ENCODE measurements at places on chromosomes 4 and X.

- DNase-seq, result no peak
Observed at GRCh38 chr4:25007598-25007997, 23.1 kb downstream of the LGI2 start.

DNA sequence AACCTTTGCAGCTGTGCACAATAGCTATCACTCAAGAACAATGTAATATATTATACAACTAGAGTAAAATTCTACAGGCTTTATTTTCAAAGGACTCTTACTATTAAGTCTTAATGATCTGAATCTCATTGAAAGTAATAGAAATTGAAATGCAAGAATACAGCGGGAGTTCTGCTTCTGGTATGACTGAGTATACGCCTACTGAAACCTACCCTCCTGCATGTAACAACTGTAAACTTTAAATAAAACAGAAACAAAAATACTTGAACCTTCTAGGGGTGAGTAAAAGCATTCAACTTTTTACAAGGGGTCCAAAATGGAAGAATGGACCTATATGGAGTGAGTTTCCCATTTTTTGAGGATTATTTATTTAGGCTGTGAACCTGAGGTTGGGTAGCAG, 13.5 kb downstream of the DCHS2 start:
- no peak for DNase-seq

DNA sequence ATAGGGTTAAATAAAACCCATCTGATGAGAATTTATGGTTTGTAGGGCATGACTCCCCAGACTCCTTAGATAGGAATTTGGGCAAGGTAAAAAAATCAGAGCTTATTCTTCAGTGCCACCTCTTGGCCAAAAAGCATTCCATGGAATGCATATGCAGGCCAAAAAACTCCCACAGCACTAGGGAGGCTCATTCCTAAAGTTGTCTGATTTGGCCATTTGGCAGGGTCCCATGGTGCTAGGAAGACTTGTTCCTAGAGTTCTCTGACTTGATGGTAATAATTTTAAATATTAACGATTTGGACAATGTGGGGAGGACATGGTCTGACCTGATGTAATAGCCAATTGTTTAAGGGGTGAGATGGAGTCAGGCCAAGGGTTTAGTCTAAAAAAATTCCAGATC, 93.0 kb downstream of the SPIN4 start:
- DNase-seq, result no peak

DNA sequence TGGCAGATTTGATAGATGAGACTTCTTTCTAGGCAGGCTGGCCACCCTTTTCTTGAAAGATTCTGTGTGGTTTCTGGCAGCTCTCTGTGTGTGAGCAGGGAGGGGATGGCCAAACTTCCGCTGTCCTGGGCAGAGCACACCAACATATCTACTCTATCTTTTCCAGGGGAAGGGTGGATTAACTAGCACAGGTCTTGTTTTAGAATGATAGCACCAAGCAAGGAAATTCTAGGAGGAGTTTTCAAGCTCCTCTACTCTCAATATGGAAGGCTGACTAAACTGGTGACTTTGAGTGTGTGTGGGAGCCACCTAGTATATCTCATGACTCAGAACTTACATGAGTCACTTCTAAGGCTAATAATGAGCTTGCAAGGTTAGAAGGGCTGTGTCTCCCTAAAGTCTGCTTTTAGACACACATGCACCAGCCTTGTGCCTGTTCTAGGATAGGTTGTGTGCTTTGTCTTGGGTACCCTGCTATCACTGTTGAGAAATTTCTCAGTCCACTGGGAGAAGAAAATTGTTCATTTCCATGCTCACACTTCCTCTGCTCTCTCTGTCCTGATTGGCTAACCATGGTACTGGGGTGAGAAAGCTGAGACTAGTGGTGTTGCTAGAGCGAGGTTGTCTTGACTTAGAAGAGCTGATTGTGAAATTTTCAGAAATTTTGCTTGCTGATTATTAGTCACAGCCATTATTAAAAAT, 72.9 kb downstream of the YIPF6 start:
- no peak for DNase-seq

- no peak for DNase-seq
Observed at GRCh38 chr4:105714932-105715331, 6.3 kb downstream of the GSTCD start.

- DNase-seq, result no peak
Observed at GRCh38 chr4:124907881-124908280, 195.3 kb upstream of the ANKRD50 start.

GRCh38 chr4:173247321-173247720, 78.7 kb downstream of the GALNT7 start:
- no peak for DNase-seq

GRCh38 chr4:75229806-75230570, 284.2 kb downstream of the RCHY1 start:
- no peak for DNase-seq

DNA sequence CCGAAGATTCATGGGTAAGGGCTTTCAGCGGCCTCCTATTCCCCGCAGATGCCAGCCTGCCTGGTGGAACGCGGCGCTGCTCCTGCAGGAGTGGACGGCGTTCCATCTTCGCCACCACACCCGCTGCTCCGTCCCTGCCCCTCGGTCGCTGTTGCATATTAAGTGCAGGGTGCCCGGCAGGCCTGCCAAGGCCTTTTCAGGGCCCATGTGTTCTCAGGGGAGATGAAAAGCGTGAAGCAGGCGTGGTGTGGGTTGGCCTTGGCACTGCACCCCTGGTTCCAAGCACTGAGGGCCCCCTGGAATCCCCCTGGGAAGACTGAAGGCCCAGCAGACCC, 52.0 kb downstream of the SORCS2 start:
- no peak for DNase-seq

DNA sequence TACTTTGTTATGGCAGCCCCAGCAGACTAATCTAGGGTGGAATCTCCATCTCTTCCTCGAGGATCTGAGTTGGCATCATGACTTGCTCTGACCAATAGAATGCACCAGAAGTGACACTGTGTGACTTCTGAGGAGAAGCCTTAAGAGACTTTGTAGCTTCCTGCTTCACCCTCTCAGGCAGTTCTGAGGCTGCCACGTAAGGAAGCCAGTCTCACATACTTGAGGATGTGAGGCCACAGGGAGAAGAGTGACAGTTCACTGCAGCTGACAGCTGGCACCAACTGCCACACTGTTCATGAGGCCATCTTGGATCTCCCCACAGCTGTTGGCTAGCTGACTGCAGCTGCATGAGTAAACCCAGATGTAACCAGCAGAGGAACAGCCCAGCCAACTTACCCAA, 29.3 kb upstream of the BCOR start:
- no peak for DNase-seq

GRCh38 chr4:183349673-183350072, 27.4 kb upstream of the CLDN24 start:
- no peak for DNase-seq

GRCh38 chr4:11625211-11625610, 196.5 kb upstream of the HS3ST1 start:
- DNase-seq, result no peak

- no peak for DNase-seq
Observed at GRCh38 chrX:24245202-24245601, 68.7 kb downstream of the SUPT20HL2 start.

- no peak for DNase-seq
Observed at GRCh38 chr4:181147416-181147951, 1095.7 kb upstream of the TENM3 start.

GRCh38 chr4:2587213-2587823, 50.9 kb downstream of the FAM193A start:
- DNase-seq, result no peak

GRCh38 chrX:15524417-15524816, 23.8 kb downstream of the BMX start:
- no peak for DNase-seq

- DNase-seq, result no peak
Observed at GRCh38 chr4:56723201-56723605, 42.1 kb upstream of the HOPX start.

DNA sequence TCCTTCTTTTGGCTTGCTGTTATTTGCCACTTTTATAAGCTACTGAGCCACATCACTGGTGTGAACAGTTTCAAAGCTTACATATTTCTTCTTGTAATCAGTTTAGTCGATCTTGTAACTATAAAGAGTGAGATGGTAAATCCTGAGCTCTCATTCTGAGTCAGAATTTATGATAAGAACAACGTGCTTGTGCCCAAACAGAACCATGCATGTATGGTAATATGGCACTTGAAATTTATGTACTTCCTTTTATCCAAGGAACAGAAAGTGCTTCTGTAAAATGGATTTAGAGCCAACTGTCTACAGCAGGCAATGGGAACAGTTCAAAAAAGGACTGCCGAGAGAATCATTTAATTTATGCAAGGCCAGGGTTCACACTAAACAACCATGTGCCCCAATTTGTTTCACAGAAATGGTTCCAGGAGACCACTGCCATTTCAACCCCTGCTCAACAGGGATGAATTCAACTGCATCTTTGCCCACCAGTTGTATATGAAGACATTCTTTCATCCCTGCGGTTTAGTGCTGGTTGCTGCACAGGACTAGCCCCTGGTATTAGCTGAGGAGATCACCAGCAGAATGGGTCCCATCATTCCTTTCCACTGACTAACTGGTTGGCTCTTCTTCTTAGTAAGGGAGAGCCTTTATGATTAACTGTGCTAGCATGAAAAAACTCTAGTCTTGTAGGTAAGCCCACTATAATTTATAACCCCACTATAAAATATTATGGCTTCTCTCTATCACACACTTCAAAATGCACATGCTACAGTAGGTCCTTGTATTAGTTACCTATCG, 162.9 kb upstream of the PGRMC2 start:
- no peak for DNase-seq

DNA sequence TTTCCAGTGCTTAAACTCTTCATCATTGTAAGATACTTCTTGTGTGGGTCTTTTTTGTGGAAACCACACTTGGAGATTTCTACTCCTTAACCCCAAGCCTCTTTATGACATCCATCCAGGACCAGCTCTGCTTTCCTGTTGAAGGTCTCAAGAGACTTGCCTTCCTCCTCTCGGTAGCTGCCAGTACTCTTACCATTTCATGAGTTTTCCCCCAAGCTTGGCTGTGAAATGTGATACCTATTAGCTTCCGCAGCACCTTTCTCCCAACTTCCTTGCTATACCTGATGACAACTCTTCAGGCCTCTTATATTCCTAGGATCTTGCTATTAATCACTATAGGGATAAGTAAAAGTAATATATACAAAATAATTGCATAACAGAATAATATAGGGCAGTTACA, 1.9 kb upstream of the DCK start:
- DNase-seq, result no peak

DNA sequence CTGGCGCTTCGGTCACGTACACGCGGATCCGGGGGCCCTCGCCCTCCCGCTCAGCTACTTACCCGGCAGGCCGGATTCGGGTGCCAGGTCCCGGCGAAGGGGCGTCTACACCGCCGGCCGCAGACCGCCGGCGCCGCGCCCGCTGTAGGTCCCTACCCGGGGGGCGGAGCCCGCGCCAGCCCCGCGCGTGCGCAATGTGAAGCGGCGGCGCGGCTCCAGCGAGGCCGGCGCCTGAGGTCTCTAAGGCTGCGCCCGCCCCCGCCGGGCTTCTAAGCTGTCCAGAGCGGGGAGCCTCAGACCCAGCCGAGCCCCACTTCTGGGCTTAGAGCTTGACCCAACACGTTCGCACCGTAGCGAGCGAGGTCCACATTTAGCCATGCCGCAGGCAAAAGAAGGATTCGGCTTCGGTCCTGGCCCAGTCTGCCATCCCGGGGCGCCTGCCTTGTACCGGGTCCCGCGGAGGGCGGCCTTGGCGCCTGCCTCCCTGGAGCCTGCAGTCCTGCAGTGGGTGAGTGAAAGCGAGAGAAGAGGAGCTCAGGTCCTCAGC, at the start of gene ZNF518B:
Gene ZNF518B (minus strand): TSS at position 172 of the 547 bp plus-strand sequence. CDS start 11,098 bp downstream, outside the sequence.
- no peak for DNase-seq

GRCh38 chr4:24570172-24570571, 14.2 kb downstream of the DHX15 start:
- no peak for DNase-seq

DNA sequence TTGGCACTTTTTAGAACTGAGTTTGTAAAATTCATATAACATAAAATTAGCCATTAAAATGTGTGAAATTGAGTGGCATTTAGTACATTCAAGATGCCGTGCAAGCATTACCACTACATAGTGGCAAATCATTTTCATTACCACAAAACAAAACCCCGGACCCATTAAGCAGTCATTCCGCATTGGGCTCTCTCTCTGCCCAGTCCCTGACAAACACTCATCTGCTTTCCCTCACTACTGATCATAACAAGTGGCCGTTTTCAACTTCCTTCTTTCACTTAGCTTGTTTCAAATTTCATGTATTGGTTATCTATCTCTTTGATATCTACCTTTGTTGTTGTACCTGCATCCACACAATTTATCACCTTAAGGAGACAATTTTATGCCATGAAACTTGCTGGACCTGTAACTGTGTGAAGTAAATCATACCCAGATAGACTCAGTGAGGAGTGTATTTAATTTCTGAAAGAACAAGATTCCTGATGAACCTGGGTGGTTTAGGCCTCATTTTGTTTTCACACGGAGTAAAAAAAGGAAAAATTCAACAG, 202.1 kb downstream of the OR13H1 start:
- DNase-seq, result no peak

GRCh38 chr4:120085705-120086104, 19.1 kb upstream of the MAD2L1 start:
- DNase-seq, result no peak

GRCh38 chr4:153439831-153440230, 26.3 kb upstream of the TMEM131L start:
- no peak for DNase-seq

DNA sequence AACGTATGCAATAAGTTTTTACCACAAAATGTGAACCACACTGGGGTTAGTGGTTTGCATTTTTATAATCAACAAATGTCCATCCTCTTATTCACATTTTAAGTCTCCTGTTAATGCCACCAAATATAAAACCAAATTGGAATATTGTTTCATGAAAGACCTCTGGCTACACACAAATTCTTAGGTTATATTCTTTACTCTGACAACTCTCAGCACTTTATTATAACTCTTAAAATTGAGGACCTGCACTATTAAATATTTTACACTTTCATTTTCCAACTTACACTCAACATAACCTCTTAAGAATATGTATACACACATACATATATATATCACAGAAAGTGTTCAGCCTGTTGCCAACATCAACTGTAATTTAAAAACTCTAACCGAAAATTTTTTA, 2.8 kb downstream of the PDE5A start:
- DNase-seq, result no peak

- no peak for DNase-seq
Observed at GRCh38 chrX:3545901-3546300, 167.5 kb downstream of the PRKX start.

DNA sequence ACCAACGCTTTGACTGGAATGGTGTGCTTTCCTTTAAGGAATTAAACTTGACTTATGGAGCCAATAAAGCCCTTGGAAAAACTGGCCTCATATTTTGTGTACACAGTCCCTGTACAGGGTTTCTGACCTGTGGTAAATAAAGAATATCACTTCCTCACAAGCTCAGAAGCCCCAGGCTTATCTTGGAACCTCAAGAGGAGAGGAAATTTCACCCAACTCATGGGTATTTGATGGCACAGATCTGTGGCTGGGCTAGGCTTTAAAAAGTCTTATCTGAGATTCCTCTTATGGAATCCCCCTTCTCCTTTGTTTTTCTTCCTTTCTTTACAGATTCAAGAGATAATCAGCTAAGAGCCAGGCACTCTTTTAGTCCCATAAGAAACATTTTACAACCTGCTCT, 89.3 kb upstream of the USP38 start:
- DNase-seq, result no peak

- no peak for DNase-seq
Observed at GRCh38 chrX:79524642-79525041, 157.5 kb upstream of the ITM2A start.

Measured in SHP77 treated with DMSO at 0.1 percent for 48 hours (cell line).